Placental epithelial cell (primary cell): ENCODE measurements at places on chromosomes 6 and 20. TPM values are rescaled to one million over a fixed set of nuclear protein-coding genes. Genes with fewer than 3 reads are reported as not detected.

The ITPR3 gene
- 32.6 and 64.2 TPM in 2 replicates for total RNA-seq

The SHLD1 gene
- 0.54 and 1.6 TPM in 2 replicates for total RNA-seq

The WFDC12 gene
- total RNA-seq, result not detected in 2 replicates

The NKX2-2 gene
- total RNA-seq, result not detected in 2 replicates

The UNC5CL gene
- total RNA-seq, result 0.22 and 0.39 TPM in 2 replicates

The C20orf141 gene
- not detected in 2 replicates for total RNA-seq

The INSM1 gene
- not detected in 2 replicates for total RNA-seq

The TPBG gene
- total RNA-seq, result 34.2 and 55.4 TPM in 2 replicates
